HuH-7.5 (cell line): ENCODE measurements at places on chromosomes 3 and 15.

DNA sequence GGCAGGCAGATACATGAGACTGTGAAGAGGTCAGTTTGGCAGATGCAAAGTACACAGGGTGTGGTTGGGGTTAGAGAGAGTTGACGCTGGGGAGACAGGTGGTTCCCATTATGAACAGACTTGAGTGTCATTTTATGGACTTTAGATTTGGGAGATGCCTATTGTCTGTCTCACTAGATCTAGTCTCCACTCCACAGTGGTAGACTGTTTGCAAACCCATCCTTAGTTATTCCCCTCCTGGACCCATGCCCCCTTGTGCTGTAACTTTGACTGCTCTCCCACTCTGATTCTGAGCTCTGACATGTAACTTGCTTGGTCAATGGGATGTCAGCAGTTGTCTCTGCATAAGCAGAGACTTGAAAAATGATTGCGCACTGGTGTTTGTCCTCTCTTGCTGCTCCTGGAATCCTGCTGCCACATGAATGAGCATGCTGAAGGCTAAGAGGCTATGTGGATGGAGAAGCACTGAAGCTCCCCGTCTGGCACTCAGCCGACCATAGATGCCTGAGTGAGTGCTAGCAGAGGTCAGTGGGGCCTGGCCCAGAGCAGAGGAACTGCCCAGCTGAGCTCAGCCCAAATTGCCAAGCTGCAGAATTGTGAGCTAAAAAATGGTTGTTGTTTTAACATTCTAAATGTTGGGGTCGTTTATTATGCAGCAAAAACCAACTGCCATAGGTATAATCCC lies 88.2 kb downstream of the FAM43A start:
- no peak for DNase-seq

GRCh38 chr15:44541282-44541958 lies 4.5 kb downstream of the EIF3J start:
- no peak for DNase-seq

DNA sequence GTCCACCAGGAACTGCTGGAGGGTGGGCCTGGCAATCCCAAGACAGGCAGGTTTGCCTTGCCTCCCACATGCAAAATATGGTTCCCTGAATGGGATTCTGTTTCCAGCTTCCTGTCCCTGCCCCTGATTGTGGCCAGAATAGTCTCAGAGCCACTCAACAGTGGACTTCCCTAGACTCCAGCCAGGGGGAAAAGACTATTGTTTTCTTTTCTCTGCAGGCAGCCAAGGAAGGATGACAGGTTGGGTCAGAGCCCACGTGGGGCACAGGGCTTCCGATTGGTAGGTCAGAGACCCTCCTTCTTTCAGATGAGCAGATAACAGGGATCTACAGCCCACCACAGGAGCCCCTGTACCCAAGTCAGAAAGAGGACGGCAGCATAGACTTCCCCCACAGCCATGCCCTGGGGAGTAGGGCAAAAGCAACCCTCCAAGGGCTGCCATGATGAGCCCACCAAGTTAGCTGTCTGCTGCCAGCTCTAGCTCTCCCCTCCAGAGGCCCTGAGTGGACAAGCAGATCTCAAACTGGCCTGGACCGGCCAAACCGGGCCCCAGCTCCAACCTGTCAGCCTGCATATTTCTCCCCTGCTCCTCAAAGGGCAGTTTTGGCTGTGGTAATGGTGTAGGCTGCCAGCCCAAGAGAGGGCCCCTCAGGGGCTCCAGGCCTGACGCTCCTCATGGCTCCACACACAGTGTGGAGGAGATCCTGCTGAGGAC lies 6.4 kb downstream of the TLR9 start:
- no peak for DNase-seq

DNA sequence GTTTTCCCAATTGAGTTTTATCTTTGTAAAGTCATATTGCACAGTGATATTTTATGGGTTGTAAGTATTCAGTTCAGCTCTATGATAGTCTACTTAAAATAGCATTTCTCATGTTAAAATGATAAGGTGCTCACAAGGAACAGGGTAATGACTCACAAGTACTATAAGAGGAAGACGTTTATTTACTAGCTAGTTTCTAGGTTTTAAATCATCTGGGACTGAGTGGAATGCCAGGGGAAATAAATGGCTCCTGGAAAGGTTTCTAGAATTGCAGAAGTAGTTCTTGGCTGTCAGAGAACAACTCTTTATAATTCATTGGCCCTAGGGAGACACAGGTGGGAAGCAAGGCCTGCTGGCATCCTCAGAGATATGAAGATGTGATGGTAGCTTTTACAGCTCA lies 112.8 kb downstream of the CHDH start:
- DNase-seq = no peak
